ENCODE measurements at places on chromosomes 6 and 20.

DNA sequence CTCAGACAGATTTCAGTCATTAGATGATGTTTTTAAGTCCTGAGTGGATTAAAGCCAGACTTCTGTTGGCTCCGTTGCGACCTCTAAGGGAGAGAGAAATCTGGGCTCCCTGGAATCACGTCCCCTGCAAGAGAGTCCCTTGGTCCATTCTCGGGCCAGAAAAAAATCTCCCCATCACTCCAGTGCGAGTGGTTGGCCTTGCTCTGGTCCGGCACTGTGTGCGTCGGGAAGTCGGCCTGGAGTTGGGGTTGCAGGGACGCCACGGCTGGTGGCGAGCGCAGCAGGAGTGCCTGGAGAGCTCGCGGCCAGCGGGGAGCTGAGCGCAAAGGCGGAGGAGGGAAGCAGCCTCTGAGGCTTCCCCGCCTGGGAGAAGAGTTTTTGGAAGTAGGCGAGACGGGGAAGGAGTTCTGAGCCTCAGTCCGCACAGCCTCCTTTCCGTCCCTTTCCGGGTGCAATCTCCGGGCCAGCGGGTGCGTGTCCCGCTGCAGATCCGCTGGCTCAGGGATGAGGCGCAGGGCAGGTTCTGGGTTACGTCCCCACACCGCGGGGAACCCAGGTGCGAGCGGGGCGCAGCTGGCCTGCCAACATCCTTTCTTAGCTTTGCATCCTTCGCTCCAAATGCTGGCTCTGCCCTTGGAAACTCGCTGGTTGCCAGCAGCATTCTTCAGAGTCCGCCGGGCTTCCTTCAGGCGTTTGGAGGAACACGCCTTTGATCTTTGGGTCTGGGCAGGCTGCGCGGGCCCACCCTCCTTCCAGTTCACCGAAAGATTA, 6.8 kb downstream of the TCF21 start:
- DNase-seq, result no peak

GRCh38 chr6:54846243-54846856, at the start of gene FAM83B:
Gene FAM83B (plus strand): TSS chr6:54846771. CDS start chr6:54870247, 23,476 bp downstream.
- peak; percentile 66 for DNase-seq

- DNase-seq, result no peak
Observed at GRCh38 chr6:6688951-6689350, 100.4 kb downstream of the LY86 start.

- no peak for DNase-seq
Observed at GRCh38 chr20:32024683-32025295, 14.6 kb downstream of the CCM2L start.

DNA sequence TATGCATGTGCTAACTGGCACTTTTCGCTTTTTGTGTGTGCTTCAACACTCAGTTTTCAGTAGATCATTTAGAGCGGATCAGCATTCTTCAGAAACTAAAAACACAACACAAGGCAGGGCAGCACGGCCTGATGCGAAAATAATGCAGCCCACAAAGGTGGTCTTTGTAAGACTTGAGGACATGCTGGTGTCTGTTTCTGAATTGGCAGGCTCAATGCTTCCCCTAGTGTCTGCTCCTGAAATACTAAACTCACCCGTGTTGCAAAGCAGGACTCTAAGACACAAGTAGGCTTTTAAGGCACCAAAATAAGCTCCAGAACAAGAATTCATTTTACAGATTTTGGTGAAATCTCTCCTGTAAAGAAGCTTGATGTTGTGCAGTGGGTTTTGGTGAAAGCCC, 676.5 kb downstream of the TENT5A start:
- DNase-seq, result no peak

DNA sequence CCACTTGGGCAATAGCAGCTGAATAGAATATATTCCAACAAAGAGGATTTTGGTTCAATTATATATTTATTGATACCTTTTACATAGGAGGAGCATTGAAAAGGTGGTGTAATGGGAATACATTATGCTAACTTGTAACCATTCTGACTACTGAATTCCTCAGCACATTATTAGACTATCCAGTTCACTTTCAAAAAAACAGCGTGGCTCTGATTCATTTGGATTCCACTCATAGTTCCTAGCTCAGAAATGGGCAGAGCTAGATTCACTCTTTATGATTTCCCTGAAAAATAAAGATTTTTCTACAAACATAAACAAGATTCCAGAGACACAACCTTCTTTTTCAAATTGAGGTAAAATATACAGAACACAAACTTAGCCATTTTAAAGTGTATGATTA, 9.2 kb upstream of the TRERF1 start:
- DNase-seq, result no peak

GRCh38 chr20:62405108-62405980, 1.7 kb downstream of the CABLES2 start:
- DNase-seq, result no peak

DNA sequence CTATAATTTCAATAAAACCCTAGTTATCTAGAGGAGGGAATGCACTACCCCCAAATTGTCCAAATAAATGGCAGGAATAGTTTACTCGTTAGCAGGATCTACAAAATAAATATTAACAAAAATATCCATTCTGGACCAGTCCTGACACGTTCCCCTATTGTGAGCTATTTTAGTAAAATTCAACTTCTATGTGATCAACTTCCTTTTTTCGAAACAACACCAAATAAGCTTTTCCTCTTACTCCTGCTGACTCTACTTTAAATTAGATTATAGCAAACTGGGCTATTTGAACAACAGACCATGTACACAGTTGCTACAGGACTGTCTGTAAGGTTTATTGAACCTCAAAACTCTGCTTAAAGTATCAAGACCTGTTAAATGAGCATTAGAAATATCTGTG, 154.3 kb downstream of the IPCEF1 start:
- DNase-seq, result no peak

- no peak for DNase-seq
Observed at GRCh38 chr6:67768972-67769371, 866.1 kb upstream of the ADGRB3 start.

- no peak for DNase-seq
Observed at GRCh38 chr6:74690365-74690764, 515.5 kb downstream of the COL12A1 start.

DNA sequence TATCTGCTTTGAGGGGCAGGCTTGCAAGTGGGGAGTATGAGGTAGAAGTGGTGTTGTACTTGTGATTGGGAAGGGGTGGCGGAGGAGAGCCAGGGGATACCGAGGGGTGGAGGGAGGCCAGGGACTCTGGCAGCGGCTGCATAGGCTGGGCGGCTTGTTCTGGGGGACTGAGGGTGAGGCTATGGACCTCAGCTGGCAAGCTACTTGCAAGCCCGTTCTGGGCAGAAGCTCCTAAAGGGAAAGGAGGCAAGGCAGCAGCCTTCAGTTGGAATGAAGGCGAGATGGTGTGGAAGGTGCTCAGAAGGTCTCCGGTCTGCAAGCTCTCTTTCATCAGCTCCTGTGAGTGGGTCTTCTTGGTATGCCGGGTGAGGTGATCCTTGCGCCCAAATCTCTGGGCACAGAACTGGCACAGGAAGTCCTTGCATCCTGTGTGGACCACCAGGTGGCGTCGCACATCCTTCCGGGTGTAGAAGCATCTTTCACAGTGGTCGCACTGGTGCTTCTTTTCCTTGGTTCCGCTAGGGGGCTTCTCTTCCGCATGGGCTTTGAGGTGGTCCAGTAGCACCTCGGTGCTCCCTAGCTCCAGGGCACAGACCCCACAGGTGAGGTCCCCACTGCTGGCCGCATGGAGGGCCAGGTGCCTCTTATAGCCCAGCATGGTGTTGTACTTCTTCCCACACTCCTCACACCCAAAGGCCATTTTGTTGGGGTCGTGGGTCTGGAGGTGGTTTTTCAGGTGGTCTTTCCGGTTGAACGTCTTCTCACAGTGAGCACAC, 66.0 kb downstream of the PLAGL1 start:
- no peak for DNase-seq

DNA sequence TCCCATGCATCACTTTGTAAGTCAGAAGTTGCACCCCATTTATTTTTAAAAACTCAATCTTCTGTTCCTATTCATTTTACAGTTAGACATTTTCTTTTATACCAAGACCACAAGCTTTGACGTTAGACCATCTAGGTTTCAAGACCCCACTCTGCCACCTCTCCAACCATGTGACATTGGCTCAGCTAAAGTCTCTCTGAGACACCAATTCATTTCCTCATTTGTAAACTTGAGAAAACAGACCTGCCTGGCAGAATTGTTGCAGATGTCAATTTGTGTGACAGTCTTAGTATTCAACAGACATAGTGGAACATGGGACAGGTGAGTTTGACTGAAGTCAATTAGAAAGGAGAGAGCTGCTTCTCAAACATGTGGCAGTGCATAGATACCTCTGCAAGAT, 55.6 kb upstream of the CSE1L start:
- DNase-seq, result no peak

DNA sequence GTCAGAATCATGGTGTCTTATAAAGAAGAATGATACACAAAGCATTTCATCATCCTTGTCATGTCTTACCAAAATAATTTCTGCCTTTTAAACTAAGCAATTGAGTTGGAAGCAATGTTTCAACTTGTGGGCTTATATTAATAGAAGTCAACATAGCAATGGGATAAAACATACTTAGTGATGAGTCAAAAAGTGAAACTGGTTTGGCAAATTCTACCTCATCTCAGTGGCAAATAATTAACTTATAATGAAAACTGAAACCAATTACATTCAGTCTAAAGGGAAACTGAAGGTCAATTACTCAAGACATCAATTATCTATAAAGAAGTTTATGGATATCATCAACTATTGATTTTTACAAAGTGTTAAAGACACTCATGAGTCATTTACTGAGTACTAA, 463.8 kb downstream of the BMP2 start:
- DNase-seq, result no peak

DNA sequence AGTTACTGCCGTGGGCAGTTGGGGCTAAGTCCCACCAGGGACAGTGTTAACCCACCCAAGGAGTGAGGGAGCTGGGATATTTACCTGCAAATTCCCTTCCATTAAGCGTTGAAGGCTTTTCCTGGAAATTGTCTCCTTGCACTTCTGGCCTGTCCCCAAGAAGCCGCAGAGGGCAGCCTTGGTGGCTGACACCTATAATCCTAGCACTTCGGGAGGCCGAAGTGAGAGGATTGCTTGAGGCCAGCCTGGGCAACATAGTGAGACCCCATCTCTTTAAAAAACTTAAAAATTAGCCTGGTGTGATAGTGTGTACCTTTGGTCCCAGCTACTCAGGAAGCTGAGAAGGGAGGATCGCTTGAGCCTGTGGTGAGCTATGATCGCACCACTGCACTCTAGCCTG, 204.4 kb downstream of the EYA2 start:
- DNase-seq, result no peak

DNA sequence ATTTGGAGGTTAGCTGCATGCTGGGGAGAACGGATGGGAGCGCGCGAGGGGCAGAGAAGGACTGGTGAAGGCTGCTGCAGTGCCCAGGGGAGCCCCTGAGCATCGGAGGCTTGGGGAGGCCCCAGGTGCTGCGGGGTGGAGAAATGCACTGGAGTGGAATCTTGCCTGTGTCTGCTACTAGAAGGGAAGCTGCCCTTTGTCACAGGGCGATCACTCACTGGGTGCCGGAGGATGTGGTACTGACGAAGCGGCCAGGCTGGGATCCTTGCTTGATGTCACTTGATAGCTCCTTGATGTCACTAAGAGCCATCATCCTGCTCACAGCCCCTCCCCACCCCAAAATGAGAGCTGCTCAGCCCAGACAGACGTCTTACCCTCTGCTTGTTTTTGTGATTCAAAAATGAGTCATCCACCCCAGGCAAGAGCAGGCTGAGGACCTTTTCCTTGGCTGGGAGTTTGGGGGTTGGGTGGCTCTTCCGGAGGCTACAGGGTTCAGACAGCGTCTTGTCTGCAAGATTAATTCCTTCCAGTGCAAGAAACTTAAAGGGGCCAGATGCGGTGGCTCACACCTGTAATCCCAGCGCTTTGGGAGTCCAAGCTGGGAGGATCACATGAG, 62.6 kb upstream of the PMEPA1 start:
- DNase-seq, result no peak

- DNase-seq, result no peak
Observed at GRCh38 chr6:703552-703951, 10.6 kb upstream of the EXOC2 start.

DNA sequence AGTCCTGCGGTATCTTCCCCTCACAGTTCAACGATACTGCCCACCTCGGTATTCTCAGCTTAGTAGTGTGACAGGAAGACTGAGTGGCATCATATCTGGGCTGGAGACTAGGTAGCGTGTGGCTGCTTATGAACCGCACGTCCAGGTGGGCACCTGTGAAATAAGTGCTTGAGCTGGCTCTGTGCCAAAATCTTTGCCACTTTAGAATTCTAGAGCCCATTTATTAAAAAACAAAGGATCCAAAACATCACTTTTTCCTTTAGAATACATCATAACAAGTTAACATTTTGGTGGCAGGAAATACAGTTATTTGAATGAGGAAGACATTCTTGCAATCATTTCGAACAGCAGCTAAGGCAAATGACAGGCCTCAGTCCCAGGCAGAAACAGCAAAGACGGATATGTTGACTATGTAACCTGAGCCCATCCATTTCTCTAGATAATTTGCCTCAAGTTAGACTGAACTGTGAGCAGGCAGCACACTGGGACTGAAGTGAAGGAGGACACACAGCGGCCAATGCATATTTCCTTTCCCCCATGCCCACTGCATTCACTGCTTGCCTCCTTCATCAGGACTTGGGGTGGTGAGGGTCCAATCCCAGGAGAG, 136.6 kb downstream of the GMDS start:
- DNase-seq, result no peak

DNA sequence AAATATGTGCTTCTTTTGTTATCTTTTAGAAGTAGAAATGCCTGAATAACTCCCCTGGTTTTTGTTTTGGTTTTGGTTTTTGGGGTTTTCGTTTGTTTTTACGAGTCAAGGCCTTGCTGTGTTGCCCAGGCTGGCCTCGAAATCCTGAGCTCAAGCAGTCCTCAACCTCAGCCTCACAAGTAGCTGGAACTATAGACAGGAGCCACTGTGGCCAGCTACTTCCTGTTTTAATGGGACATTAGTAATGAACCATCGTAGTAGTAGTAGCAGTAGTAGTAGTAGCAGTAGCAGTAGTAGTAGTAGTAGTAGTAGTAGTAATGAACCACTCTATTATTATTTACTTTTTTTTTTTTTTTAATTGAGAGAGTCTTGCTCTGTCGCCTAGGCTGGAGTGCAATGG, 66.0 kb downstream of the UBR2 start:
- no peak for DNase-seq

DNA sequence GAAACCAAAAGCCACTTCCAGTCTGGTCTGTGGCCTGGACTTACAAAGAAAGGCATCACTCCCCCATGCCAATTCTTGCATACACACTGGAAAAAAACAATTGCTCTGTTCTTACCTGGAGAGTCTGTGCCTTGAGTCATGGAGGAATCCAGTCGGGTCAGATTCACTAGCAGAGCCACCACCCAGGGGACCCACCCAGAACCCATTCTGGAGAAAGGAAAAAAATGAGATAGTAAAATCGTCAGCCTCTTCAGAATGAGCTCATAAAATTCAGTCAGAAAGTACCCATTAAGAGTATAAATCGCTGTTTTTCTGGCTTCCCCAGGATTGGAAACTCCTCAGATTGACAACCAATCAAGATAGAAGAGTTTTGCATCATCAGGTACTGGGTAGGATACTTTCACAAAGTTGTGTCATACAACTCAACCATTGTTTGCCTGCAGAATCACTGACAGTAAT, at the start of gene HLA-DOB:
Gene HLA-DOB (minus strand): TSS at position 257 of the 459 bp plus-strand sequence. CDS start 51 bp downstream, at position 206.
- peak; percentile 51 for DNase-seq

- DNase-seq, result no peak
Observed at GRCh38 chr20:22389836-22390542, 194.4 kb downstream of the FOXA2 start.
